CD8-positive, alpha-beta memory T cell (primary cell): ENCODE measurements at places on chromosomes 1 and 21.

DNA sequence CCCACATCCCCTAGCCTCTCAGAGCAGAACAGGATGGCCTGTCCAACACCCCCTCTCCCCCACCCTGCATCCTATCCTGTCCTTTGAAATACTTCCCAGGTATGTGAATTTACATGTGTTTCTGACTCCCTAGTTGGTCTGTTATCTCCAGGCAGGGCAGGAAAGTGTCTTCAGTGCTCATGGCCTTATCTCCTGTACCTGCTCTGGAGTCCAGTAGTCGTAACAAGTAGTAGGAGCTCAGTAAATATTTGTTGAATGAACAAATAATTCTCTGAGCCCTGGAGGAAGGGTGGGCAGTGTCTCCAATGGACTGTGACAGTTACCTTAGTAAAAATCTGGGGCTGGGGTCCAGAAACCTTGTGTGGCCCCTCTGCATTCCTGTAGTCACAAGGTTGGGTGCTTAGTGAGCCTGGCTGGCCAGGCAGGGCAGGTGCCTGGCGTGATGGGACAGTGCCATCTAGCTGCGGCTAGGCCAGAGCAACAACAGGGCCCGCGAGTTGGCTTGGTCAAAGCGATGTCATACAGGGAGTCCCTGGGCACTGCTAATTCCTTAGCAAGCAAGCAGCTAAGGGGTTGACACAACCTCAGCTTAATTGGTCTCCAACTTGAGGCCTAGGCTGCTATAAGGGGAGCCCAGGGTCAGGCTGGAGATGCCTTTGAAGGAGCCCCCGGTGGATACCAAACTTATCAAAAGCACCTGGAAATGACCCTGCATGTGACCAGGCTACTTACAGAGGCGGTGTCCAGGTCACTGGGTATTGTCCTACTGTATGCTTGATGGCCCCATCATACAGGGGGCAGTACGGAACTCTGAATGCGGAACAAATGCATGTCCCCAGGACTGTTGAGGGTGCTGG is 89.0 kb upstream of the PPM1J start:
- no peaks in the 10 kb centered on the region for H3K36me3 ChIP-seq
- no peak overlapping the region for H3K4me3 ChIP-seq
- H3K27ac ChIP-seq, result no peak overlapping the region
- peak; percentile 51 for DNase-seq

- no peak overlapping the region for H3K4me3 ChIP-seq
- no peak for DNase-seq
- no peaks in the 10 kb centered on the region for H3K27me3 ChIP-seq
- no peaks in the 10 kb centered on the region for H3K4me1 ChIP-seq
- no peak overlapping the region for H3K27ac ChIP-seq
These were observed 83.1 kb upstream of the CSF3R start for GRCh38 chr1:36565576-36566501.

GRCh38 chr1:238258510-238258909 is 367.8 kb upstream of the ZP4 start:
- no peaks in the 10 kb centered on the region for H3K36me3 ChIP-seq
- H3K27me3 ChIP-seq, result no peaks in the 10 kb centered on the region
- no peak overlapping the region for H3K27ac ChIP-seq
- no peak overlapping the region for H3K4me3 ChIP-seq

DNA sequence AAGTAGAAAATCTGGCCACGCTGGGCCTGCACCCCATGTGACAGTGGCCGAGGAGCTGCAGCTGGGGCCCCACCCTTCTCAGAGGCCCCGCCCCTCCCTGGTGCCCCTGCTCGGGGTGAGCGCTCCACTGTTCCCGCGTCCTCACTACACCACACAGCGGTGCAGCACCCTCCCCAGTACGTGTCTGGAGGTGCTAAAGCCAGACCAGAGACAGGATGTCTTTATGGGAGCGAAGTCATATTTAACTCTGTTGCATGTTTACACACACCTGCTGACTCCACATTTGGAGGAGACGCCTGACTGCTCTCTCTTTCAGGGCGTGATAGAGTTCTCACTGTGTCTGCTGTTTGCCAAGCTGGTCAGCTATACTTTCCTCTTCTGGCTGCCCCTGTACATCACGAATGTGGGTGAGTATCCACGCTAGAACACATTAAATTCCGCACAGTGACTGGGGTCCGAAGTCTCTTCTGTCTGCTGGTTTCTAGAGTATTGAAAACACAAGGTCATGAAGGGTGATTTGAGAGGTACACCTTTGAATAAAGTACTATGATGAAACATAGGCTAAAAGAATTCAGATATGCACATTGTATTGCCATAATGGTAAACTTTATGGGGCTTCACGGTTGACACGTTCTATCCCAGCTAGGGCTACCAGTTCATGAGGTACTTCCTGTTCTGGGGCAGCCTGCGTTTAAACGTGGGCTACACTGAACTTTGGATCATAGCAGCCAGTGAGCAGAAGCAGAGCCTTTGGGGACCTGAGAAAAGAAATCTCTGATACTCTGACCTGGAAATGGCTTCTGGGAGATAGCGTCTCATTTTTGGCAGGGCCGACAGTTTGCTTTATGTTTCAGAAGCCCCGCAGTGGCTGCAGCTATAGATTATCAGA is 48.4 kb downstream of the SLC37A1 start:
- H3K27me3 ChIP-seq, result no peaks in the 10 kb centered on the region
- no peak for DNase-seq
- peaks cover 5% of the 10 kb centered on the region for H3K36me3 ChIP-seq
- no peak overlapping the region for H3K27ac ChIP-seq

GRCh38 chr1:41704196-41704595 is 214.5 kb downstream of the HIVEP3 start:
- no peak overlapping the region for H3K4me3 ChIP-seq
- DNase-seq, result no peak
- H3K27me3 ChIP-seq, result no peaks in the 10 kb centered on the region
- no peak overlapping the region for H3K27ac ChIP-seq

GRCh38 chr1:84347271-84347931 is 45.9 kb downstream of the SAMD13 start:
- H3K4me1 ChIP-seq, result no peaks in the 10 kb centered on the region
- H3K4me3 ChIP-seq, result no peak overlapping the region
- H3K27me3 ChIP-seq, result no peaks in the 10 kb centered on the region

- no peaks in the 10 kb centered on the region for H3K27me3 ChIP-seq
- H3K4me1 ChIP-seq, result no peaks in the 10 kb centered on the region
- H3K36me3 ChIP-seq, result no peaks in the 10 kb centered on the region
- no peak overlapping the region for H3K27ac ChIP-seq
- no peak for DNase-seq
- H3K4me3 ChIP-seq, result no peak overlapping the region
These were observed 16.4 kb downstream of the RSPH1 start for GRCh38 chr21:42479582-42479981.

DNA sequence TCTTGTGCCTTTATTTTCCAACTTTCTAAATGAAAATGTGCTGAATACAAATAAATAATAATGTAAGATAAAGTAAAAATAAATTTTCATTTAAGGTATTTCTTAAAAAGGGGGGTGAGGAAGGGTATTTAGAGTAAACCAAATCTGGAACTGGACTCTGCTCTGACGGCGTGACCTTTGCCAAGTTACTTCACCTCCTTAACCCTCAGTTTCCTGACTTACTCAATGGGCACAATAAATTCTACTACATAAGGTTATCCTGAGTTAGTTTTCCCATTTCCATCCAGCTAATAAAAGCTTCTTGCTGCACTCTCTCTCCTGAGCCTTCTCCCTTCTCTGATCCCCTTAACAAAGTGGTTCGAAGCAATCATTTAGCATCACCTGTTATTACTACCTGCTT is 93.9 kb downstream of the NID1 start:
- H3K27me3 ChIP-seq, result no peaks in the 10 kb centered on the region
- H3K4me1 ChIP-seq, result peaks cover 10% of the 10 kb centered on the region
- H3K4me3 ChIP-seq, result no peak overlapping the region
- no peaks in the 10 kb centered on the region for H3K36me3 ChIP-seq
- no peak overlapping the region for H3K27ac ChIP-seq
- DNase-seq, result no peak

DNA sequence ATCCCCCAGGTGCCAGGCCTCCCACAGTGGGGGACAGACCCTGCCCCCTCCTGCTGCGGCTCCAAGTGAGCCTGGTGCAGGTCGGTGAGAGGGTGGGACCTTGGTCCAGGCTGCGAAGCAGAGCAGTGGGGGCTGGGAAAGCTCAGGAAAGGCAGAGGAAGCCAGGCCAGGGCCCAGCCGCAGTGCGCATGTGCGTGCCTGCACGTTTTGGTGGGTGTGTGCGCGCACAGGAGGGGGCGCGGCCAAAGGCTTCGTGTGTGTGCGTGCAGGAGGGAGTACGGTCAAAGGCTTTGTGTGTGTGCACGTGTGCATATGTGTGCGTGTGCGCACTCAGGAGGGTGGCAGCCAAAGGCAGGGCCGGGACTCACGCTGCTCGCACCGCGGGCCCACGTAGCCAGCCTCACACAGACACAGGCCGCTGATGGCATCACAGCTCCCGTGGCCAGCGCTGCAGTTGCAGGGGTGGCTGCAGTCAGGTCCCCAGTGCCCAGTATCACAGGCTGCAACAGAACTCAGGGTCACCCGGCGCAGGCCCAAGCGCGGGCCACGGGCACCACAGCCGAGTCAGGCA is 45.9 kb downstream of the ARHGEF16 start:
- no peak overlapping the region for H3K4me3 ChIP-seq
- H3K27me3 ChIP-seq, result no peaks in the 10 kb centered on the region
- no peak overlapping the region for H3K27ac ChIP-seq
- H3K36me3 ChIP-seq, result no peaks in the 10 kb centered on the region
- no peak for DNase-seq

DNA sequence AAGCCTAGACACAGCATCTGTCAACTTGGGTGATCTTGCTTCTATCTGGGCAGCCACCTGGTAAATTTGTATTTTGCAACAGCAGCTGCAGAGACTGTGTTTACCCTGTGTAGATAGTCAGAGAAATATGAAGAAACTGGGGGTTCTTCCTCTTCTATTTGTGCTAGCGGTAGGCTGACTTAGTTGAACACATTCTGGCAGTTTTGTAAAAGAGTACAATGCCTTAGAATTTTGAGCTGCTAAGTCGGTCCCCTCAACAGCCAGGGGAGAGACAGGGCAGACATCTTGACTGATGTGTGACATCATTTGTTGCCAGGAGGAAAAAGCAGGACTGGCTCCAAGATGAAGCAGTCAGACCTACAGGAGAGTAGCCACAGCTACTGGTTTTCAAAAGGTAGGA is 53.7 kb downstream of the KCNJ6 start:
- no peak overlapping the region for H3K27ac ChIP-seq
- H3K36me3 ChIP-seq, result no peaks in the 10 kb centered on the region
- no peak overlapping the region for H3K4me3 ChIP-seq
- H3K4me1 ChIP-seq, result no peaks in the 10 kb centered on the region
- H3K27me3 ChIP-seq, result no peaks in the 10 kb centered on the region

- no peaks in the 10 kb centered on the region for H3K27me3 ChIP-seq
- no peak overlapping the region for H3K27ac ChIP-seq
- DNase-seq, result no peak
- no peaks in the 10 kb centered on the region for H3K4me1 ChIP-seq
- no peaks in the 10 kb centered on the region for H3K36me3 ChIP-seq
These were observed 126.1 kb downstream of the GDAP2 start for GRCh38 chr1:117803318-117803717.
